ENCODE measurements at places on chromosomes 7 and 10.

DNA sequence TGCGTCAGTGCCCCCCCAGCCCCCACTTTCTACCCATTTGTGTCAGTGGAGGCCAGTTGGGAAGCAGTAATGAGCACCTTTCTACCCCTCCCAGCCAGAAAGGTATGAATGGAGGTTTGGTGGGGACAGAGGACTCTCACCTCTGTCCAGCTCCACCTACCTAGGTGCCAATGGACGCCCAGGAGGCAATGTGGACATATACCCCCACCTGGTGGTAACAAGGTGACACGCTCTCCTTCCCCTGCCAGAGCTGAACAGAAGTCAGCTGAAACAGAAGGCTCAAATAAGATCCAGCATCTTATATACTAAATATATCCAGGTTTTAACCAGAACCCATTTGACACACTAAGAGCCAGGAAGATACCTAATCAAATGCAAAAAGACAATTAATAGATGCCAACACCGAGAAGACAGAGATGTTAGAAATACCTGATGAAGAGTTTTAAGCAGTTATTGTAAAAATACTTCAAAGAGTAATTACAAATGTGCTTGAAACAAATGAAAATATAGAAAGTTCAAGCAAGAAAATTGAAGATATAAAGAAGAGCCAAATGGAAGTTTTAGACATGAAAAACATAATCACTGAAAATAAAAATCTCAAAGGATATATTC is 18.4 kb upstream of the SORCS3 start:
- DNase-seq: peak; percentile 5

DNA sequence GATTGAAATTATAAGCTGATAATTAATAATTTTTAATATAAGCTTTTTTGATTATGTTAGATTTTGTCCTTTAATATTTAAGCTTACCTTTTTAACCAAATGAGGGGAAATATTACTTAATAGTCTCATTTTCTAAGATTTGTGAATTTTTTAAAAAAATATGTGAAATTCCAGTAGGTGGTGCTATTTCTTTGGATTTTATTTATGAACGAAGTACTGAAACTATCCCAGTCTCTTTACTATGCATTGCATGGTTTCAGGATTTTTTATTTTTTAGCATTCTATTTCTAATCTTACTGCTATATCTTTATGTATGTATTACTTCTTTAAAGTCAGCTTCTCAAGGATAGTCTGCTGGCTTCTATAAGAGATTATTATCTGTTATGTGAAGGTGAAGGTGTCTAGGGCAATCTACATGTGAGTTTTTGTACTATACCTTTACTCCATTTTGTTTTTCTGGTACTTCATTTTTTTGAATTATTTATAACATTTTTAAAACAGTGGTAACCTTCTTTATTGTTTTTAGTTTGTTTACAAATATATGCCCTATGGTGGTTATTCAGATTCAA is 78.3 kb downstream of the ATRNL1 start:
- no peak for DNase-seq

- no peak for DNase-seq
These were observed 32.1 kb downstream of the HIF1AN start for GRCh38 chr10:100567826-100568225.

DNA sequence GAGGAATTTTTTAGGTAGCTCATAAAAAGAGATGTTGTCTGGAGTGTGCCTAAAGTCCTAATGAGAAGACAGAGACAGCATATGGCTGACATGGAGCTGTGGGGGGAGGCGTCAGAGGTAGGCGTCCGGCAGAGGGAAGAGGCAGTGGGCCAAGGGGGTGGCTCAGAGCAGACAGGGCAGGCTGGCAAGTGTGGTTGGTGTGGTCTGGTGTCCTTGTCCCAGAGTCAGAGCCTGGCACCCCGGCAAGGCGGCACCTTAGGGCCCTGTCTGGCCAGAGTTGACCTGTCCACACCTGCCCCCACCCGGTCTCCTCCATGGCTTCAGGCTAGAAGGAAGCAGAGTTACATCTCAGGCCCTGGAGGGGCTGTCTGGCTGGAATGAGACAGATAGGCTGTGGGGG is 220.3 kb upstream of the ZNF32 start:
- DNase-seq: no peak

- no peak for DNase-seq
These were observed 46.6 kb downstream of the INSIG1 start for GRCh38 chr7:155344270-155344617.

DNA sequence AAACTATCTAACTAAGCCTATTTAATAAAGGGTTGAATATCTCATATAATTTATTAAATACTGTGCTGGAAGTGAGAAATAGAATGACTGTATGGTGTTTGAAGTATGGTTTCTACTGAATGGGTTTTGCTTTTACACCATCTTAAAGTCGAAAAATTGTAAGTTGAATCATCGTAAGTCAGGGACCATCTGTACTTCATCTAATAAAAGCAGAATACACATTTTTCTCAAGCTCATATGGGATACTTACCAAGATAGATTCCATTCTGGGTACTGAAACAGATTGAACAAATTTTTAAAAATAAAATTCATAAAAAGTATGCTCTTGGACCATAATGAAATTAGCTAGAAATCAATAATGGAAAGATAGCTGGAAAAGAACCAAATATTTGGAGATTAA is 285.4 kb downstream of the CXCL12 start:
- no peak for DNase-seq

GRCh38 chr10:34178756-34179155 is 636.3 kb downstream of the PARD3 start:
- DNase-seq: no peak

All from T-helper 1 cell (primary cell).